Stimulated activated CD8-positive, alpha-beta memory T cell treated with anti-CD3 and anti-CD28 coated beads, Interleukin-7, amount 100 ng/mL, for 4 hours (primary cell): ENCODE measurements at places on chromosomes 12 and 14.

GRCh38 chr12:96314723-96315122 lies 85.5 kb downstream of the CDK17 start:
- no peak for DNase-seq

DNA sequence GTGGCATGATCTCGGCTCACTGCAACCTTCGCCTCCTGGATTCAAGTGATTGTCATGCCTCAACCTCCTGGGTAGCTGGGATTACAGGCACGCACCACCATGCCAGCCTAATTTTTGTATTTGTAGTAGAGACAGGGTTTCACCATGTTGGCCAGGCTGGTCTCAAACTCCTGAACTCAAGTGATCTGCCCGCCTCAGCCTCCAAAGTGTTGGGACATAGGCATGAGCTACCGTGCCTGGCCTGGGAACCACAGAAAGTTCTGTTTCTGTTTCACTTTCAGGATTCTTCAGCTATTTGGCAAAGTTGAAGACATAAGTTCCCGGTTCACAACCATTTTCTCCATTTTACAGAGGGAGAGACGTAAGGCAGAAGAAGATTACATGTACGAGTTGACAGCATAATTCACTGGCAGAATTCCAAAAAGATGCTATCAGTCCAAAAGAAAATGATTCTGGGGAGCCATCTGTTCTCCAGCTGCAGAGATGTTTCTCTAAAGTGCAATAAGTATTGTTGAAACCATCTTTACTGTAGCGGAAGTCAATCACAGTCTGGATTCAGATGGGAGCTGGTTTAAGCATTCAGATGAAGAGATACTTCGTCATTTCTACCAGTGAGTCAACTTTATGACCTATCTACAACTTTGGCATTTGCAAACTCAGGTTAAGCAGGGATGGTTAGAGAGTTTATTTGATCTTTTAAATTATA lies 8.1 kb upstream of the RNF34 start:
- no peak for DNase-seq

GRCh38 chr12:106918746-106919145 lies 37.0 kb upstream of the TMEM263 start:
- DNase-seq = no peak

GRCh38 chr12:132282950-132283771 lies 46.2 kb downstream of the GALNT9 start:
- DNase-seq = no peak

- no peak for DNase-seq
These were observed 47.6 kb upstream of the BDKRB2 start for GRCh38 chr14:96156804-96157760.

DNA sequence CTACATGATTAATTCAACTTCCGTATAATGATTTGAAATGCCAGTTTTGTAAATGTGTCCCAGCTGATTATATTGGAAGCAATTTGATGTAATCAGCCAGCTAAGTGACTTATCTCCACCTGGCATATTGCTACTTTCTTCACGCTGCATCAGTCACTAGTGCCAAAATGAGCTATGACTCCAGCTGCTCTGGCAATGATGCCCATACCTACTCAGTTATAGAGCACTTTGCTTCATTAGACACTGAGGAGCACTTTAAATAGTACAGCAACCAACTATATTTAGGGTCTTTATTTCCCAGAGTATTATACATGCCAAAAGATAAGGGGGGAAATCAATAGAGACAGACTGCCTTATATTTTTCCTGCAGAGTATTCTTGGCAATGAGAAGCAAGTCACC lies 67.9 kb upstream of the LIN7A start:
- DNase-seq = no peak

GRCh38 chr12:71605039-71605438 lies 58.6 kb downstream of the ZFC3H1 start:
- DNase-seq = no peak

GRCh38 chr12:24328261-24328660 lies 378.8 kb upstream of the SOX5 start:
- DNase-seq = no peak

GRCh38 chr12:63276537-63277365 lies 125.8 kb upstream of the AVPR1A start:
- no peak for DNase-seq

- no peak for DNase-seq
These were observed 18.9 kb upstream of the POC1B start for GRCh38 chr12:89544681-89545184.

DNA sequence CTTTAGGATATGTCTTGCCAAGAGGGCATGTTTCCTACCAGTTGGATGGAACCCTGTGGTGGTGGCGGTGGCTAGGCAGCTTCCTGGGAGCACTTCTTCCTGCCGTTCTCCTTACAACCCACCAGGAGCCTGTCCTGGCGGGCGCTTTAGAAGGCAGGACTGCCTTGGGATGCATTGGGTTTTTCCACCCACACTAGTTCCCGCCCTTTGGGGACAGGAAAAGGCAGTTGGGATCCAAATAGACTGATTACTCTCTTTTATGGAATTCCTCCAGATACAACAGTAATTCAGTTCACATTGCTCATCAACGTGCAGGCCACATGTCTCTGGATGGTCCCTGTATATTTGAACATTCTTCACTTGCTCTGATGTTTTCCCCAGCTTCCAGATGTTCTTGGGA lies 305.7 kb upstream of the SSTR1 start:
- no peak for DNase-seq

GRCh38 chr12:52789637-52790426 lies 6.1 kb downstream of the KRT3 start:
- DNase-seq = no peak

DNA sequence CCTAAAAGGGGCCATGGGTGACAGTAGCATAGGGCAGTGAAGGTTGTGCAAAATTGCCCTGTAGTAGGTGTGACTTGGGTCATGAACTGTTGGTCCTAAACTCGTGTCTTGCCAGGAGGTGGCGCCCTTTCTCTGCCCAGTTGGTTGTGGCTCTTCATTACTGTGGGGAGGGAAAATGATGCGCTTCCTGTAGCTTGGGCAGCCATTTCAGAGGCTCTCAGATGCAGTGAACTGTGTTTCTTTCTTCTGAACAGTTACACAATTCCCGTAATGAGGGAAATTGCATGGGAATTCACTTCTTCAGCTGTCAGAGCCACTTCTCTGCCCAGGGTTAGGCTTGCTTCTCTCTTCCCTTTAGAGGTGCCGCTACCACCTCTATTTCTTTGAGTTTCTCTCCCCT lies 148.1 kb upstream of the NRXN3 start:
- no peak for DNase-seq

GRCh38 chr12:94208622-94208966 lies 60.2 kb downstream of the PLXNC1 start:
- DNase-seq = peak; percentile 4

DNA sequence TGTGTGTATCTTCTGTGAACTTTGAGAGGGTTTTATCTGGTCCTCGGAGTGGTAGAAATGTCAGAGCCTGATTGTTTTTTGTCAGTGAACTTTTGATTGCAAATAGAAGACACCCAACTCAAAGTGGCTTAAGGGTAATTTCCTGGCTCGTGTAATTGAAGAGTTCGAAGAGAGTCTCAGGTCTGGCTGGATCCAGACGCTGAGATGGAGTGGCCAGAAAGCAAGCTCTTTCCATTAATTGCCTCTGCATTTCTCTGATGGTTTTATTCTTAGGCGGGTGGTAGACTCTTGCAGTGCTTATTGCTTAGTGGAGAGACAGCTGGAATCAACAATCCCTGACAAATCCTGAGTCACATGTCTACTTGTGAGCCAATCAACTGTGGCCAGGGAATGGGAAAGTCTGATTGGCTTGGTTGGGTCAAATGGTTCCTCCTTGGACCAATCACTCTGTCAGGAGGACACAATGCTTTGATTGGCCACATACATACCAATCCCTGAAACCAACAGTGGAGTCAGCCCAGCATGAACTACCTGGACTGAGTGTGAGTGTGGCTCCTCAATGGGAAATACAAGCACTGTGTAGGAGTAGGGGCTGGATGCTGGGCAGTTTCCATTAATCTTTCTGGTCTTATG lies 330.5 kb downstream of the AACS start:
- DNase-seq = no peak

DNA sequence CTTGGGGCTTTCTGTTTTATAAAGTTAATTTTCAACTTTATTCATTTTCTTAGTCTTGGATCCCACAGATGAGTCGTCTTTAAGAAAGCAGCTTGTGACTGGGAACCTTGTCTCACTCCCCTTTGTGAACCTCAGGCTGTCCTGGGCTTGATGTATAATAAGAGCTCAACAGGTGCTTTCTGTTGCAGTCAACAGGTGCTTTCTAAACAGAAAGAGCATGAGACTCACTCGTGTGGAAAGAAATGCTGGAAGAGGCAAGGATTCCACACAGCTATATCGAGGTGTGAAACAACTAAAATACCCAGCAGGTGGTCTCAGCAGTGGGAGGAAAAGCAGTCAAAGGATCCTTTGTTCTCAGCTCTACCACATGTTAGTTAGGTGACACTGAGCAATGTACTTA lies 398.9 kb downstream of the EGLN3 start:
- no peak for DNase-seq

GRCh38 chr14:59490756-59491155 lies 6.4 kb downstream of the JKAMP start:
- DNase-seq = no peak

- DNase-seq = no peak
These were observed 59.2 kb downstream of the CCNK start for GRCh38 chr14:99540196-99541032.

DNA sequence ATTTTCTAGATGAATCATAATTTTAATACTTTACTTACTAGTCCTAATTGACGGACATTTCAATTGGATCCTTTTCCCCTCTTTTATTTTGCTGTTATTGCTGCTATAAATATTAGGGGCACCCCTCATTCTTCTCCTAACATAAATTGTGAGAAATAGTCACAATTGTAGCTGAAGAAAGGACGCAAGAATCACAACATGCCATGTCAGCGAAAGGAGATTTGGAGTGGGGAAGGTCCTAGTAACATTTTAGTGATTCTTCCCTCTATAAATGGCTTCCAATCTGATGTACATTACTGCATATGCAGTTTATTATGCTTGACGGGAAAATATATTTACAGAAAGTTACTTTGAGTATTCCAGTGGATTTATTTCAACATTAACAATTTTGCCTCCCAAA lies 7.7 kb upstream of the PLEKHH1 start:
- no peak for DNase-seq

- no peak for DNase-seq
These were observed 181.4 kb downstream of the EFCAB11 start for GRCh38 chr14:89773151-89773550.

DNA sequence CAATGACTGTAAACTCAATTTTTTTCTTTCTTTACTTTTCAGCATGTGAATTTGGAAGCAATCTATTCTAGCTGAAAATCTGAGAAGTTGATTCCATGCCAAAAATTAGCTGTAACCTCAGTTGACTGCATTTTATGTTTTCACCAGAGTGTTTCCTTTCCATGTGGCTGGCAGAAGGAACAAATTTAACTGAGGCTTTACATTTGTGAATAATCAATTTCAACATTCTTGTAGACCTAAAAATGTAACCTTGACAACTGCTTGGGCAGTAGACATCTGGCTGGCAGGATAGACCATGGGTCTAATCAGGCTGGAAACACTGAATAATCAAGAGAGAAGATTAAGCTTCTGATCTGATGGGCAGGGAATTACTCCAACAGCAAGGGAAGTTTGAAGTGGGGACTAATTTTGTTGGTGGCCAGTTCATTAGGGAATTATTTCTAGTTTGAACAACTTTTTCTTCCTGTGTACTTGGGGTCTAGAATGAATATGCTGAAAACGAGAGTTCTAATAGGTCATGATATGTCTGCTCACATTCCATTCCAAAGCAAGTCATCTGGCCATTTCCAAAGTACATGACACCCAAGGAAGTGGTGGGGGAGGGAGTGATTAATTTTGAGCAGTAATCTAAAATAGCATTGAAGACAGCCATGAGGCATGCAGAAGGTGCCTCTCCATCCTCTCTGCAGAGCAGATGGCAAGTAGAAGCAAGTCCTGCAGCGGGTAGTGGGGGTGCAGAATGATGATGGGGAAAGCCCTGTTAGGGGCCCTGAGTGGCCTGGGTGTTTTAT lies 68.2 kb downstream of the ATP23 start:
- no peak for DNase-seq
